ENCODE measurements at places on chromosomes 16 and 17. TPM values are rescaled to one million over a fixed set of nuclear protein-coding genes. Genes with fewer than 3 reads are reported as not detected.

GRCh38 chr16:28180655-28181460, 30.9 kb downstream of the XPO6 start:
- DNase-seq = no peak

The NHLRC4 gene
- total RNA-seq = 0.07 TPM

DNA sequence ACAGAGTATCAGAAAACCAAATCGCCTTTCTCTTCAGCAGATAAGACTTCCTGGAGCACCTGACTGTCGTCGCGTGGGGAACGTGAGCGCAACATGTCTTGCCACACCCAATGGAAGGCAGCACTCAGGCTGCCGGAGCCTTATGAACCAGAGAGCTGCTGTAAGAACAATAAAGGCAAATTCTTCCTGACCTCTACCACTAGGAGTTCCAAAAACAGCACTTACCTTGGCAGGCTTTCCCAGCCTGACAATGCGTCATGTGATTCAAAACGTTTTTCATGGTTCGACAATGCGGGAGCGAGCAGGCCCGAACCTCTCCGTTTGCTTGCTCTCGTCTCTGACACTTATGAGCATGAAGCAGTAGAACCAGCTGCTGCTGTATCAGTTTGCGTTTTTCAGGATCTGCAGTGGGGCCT, 75.8 kb upstream of the TRAP1 start:
- DNase-seq = no peak

The TLE7 gene
- total RNA-seq = not detected

DNA sequence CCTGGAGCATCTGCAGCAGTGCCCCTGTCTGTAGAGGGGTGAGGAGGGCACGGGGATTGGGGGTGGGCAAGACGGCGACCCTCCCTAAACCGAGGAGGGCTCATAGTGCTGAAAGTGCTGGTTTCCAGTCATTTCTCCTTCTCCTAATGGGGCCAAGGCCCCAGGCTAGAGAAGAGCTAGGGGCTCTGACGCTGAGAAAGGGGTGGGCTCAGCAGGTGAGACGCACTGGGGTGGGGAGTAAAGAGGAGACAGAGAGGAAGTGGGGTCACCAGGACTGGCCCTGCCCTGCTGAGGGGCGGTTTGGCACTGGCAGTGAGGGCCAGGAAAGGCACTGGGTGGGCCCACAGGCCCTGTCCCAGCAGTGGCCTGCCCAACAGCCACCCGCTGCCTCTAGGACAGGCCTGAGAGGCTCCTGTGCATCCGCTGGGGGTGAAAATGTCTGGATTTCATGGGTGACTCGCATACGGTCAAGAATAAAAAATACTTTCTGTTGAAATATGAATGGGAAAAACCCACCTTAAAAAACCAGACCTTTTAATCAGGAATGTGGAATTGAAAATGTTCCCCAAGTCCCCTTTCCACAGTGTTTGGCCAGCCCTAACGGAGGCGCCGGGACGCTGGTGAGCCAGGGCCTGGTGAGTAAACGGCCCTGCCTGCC, 122.4 kb upstream of the SMURF2 start:
- DNase-seq = no peak

The BAHCC1 gene
- total RNA-seq = 0.43 TPM

The NPIPB9 gene
- 0.33 TPM for total RNA-seq

DNA sequence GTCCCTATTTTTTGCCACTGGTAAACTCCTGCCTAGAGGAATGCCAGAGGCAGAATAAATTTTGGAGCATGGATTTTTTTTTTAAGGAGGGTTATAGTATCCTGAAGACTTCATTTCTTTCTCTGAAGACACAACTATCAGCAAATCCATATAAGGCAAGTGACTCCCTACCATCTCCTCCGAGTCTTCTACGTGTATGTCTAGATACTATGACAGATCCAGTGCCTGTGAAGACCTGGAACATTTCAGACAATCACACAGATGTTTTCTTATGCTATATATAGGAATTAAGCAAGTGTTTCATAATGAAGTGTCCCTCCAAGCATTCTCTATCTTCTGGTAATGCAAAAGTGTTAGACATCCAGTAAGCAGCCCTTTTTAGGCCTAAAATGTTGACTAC, 255.5 kb upstream of the TBX2 start:
- no peak for DNase-seq

GRCh38 chr16:74216319-74216718, 80.3 kb upstream of the PSMD7 start:
- DNase-seq = no peak

DNA sequence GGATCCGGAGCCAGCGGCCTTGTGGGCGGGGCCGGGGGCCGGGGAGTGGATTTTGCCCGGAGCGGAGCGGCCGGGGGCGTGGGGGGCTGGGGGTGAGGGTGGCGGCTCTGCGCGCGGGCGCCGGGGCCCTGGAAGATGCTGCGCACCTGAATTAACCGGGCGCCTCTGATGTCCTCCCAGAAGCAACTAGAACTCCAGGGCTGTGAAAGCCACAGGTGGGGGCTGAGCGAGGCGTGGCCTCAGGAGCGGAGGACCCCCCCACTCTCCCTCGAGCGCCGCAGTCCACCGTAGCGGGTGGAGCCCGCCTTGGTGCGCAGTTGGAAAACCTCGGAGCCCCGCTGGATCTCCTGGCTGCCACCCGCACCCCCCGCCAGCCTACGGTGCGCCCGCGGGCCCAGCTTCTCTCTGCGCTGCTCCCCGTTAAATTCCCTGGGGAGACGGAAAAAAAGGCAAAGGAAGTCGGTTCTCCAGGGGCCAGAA, 549 bp downstream of the SLC26A11 start:
- DNase-seq = no peak

DNA sequence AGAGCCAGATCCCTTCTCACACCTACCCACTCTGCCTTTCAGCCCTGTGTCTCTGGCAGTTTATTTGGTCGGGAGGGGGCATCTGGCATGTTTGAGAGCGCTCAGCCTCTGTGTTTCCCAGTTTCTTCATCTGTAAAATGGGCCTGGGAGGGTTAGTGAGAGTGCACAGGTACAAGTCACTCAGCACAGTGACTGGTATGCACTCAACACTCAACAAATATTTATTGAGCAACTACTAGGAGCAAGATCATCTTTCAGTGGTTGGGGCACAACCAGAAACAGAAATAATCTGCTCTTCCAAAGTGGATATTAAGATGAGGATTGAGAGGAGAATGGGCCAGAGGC, 13.7 kb upstream of the SRCIN1 start:
- no peak for DNase-seq

GRCh38 chr17:65925606-65926307, 266.2 kb downstream of the CEP112 start:
- DNase-seq = no peak

- no peak for DNase-seq
Measured at GRCh38 chr17:65754081-65754480, 192.6 kb upstream of the AXIN2 start.

DNA sequence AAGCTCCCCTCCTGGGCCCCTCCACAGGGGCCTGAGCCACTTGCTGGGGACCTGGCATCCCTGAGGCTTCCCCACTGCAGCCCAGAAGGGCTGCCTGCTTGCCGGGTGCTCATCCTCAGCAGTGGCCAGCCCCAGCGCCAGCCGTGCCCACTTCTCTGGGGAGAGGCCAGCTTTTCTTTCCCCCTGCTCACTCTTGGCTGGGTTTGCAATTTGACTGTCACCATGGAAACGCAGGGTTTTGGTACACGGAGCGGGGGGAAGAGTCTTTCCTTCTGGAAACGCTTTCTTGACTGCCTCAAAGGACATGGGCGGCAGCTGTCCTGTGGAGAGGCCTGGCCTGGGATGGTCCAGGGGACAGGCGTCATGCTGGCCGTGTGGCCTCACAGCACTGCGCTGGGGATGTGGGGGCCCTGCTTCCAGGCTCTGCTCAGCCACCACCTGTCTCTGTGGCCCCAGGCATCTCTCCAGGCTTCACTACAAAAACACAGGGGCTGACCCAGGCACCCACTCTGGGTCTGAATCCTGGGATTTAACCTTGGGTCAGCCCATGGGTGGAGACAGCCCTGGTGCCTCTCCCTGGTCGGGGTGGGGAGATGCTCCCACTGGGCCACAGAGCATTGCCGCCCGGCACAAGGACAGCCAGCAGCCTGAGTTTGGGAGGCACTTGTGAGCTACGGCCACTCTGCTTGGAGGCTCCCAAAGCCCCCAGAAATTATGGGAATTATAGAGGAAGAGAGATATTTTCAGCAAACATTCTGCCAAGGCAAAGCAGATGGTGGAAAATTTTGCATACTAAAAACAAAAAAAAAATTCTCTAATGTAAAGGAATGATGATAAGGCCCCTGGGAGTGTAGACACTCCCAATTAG, 45.9 kb upstream of the DOC2B start:
- DNase-seq = no peak

The CBFA2T3 gene
- total RNA-seq = not detected

- no peak for DNase-seq
Measured at GRCh38 chr17:40694584-40694983, 9.0 kb downstream of the KRT24 start.

GRCh38 chr17:19448341-19449268, 37.6 kb downstream of the RNF112 start:
- peak; percentile 67 for DNase-seq

GRCh38 chr17:50057521-50057991, 1.6 kb downstream of the ITGA3 start:
- no peak for DNase-seq

DNA sequence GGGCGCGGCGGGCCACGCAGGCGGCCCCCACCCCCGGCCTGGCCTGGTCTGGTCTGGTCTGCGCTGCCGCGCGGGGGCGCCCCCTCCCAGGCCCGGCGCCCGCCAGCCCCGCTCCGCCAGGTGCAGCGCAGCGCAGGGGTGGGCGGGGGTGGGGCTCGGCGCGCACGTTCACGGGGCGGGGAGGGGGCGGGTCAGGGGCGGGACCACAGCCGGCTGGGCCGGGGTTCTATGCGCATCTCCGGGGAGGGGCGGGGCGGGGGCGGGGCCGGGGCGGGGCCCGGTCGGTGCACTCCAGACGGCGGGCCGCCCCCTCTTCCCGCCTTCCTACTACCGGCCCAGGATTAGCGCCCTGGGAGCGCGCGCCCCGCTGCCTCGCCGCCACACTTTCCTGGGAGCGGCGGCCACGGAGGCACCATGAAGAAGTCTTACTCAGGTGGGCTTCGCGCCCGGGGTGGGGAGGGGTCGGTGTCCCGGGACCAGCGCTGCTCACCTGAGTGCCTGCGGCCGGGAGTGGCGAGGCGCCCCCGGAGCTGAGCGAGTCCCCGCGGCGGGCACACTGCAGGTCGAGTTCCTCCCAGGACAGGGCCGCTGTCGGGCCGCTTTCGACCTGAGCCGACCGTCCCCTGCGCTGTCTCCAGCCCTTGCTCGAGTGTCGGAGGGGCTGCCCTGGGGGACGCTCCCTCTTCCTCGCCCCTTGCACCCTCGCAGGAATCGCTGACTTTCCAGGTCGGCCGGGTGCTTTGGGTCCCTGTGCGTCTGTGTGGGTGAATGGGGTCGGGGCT, 140.5 kb downstream of the SEC14L1 start:
- no peak for DNase-seq

DNA sequence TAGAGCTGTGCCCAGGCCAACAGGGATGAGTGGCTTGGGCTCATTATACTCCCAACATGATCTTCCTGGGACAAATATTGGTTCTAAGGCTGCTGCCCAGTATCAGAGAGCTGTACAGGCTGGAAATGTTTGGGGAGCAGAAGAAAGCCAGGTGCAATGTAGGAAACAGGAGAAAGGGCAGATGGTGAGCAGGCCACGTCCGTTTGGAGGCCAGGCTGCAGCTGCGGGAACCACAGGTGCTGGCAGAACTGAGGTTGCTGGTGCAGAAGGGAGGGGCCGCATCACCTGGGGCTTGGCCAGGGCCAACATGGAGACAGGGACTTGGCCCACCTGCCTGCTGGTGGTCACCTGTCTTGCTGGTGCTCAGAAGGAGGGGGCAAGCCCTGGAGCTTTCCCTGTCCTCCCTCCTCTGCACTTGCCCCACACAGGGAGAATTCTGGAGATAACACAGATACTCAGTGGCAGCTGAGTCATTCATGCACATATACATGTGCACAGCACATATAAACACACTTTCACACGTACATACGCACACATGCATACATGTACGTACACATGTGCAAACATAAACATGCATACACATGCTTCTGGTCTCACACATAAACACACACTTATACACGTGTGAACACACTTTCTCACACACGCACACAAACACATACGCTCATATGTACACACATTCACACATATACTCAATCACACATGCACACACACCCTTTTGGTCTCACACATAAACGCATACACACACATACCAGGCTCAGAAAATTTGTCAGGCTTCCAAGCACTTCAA, 67.7 kb downstream of the WSCD1 start:
- DNase-seq = no peak

GRCh38 chr17:72439893-72440502, 319.2 kb downstream of the SOX9 start:
- no peak for DNase-seq

DNA sequence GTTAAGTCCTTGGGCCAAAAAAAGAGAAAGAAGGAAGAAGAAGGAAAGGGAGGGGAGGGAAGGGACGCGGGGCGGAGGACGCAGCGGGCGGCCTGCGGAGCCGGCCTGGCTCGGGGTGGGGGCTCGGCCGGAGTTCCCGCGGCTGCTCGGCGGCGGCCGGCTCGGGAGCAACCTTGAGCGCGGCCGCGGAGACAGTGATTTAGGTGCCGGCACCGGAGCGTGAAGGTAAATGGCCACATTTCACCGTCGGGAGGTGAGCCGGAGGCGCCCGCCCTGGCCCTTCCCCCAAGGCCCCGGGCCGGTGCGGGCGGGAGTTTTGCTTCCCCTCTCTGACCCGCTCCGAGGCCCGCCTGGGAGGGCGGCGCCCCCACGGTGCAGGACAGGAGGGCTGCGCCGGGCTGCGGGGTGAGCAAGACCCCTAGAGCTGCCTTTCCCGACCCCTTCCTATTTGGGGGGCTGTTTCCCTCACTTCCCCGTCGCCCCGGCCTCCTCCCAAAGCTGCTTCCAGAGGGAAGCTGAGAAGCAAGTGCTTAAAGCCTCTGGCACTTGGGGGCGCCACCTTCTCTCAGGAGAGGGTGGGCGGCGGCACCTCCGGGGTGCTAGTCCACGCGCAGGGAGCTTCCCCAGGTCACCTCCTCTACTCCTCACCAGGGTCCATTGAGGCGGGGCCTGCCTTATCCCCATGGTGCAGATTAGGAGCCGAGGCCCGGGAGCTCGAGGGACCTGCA, 56.5 kb downstream of the MRM1 start:
- no peak for DNase-seq

The KRT31 gene
- total RNA-seq = not detected

DNA sequence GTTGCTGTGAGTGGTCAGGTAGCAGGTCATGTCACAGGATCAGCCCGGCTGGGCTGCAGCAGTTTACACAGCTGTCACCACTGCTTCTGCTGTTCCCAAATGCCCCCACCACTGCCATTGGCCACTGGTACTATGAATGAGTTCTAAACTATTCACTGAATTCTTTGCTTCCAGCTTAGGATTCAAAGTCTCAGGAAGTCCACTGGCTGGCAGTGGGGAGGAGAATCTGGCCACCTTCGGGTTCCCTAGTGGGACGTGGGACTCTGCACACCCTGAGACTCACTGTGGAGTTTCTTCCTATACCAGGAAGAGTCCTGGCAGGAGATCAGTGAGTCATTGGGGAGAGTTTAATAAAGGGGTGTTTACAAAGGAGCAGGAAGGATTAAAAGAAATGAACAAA, 6.9 kb downstream of the MT1X start:
- no peak for DNase-seq

The OR4D1 gene
- not detected for total RNA-seq
